Right ventricle myocardium inferior (tissue), 1 donor: ENCODE measurements at places on chromosomes 4 and X. TPM values are rescaled to one million over a fixed set of nuclear protein-coding genes. Genes with fewer than 3 reads are reported as not detected.

GRCh38 chr4:95061220-95061619 is 303.5 kb downstream of the BMPR1B start:
- DNase-seq: no peak

MAGEE2 gene
- 0.16 TPM for total RNA-seq

- no peak for DNase-seq
These were observed 514.9 kb upstream of the LCORL start for GRCh38 chr4:18536428-18536827.

DNA sequence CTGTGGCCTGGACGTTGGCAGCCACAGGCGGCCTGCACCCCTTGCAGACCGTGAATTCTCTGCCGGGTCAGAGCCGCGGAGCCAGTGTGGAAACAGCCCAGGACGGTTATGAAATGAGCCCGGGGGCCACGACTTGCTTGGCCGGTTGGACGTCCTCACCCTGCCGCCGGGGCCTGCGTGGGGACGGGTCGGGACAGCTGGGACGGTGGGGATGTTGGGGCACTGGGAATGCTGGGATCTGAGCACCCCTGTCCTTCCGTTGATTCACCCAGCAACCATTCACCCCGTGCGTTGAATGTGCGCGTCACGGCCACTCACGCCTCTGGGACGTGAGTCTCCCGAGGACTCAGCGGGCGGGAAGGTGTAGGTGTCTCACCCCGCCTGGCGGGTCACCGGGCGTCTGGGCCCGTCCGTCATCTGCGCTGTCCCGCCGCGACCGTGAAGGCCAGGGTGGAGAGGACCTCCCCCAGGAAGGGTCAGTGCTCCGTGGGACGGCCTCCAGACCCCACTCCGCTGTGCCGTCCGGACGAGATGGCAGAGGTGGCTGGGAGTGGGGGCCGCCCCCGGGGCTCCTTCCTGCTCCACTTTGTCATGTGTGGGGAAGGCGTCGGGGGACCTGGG is 4.5 kb upstream of the PLCXD1 start:
- no peak for DNase-seq

GRCh38 chrX:9770319-9770718 is 4.7 kb upstream of the GPR143 start:
- DNase-seq: no peak

XK gene
- total RNA-seq: 8.7 TPM

PLCXD1 gene
- 6.1 TPM for total RNA-seq

MTTP gene
- 3.9 TPM for total RNA-seq

DNA sequence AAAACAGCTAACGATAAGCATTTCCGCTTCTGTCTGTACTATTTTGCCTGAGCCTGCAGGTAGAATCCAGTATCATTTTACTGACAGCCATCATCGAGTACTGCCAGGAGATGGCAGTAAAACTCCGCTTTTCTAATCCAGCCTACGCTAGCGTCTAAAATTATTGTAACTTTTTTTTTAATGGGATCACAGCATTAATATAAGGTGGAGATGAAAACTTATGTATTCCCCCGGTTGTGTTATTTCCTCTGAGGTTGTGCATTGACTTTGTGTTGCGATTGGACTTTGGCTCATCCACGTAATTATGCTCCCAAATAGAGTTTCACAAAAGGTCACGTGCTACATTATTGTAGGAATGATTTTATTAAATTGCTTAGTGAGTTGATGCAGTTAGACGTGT is 248.1 kb downstream of the C4orf33 start:
- no peak for DNase-seq

DNA sequence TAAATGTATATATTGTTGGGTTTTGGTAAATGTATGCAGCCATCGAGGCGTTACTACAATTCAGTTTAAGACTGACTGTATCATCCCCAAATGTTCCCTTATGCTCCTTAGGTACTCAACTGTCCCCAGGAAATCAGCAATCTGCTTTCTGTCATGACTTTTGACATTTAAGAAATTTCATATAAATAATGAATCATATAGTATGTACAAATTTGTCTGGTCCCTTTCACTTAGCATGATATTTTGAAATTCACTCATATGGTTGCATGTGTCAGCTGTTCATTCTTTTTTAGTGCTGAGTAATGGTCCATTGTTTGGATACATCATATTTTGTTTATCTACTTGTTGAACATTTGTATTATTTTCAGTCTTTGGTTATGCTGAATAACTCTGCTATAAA is 218.8 kb downstream of the C4orf33 start:
- no peak for DNase-seq

- DNase-seq: peak; percentile 30
These were observed 671.5 kb upstream of the GRIA3 start for GRCh38 chrX:122512561-122513072.

GRCh38 chrX:91080822-91081221 is 353.8 kb upstream of the PABPC5 start:
- DNase-seq: no peak

ADH7 gene
- not detected for total RNA-seq

- no peak for DNase-seq
These were observed 65.5 kb upstream of the TRIM2 start for GRCh38 chr4:153138736-153139135.

DNA sequence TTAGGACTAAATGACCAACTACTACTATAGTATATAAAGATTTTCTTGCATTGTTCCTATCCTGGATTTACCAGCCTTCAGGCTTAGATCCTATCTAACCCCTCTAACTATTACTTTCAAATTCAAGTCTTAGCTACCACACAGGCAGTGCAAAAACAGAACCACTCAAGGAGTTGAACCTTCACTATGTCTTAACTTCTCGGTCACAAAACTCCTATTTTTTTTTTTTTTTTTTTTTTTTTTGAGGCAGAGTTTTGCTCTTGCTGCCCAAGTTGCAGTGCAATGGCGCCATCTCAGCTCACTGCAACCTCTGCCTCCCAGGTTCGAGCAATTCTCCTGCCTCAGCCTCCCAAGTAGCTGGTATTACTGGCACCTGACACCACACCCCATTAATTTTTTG is 6.3 kb upstream of the FAM200B start:
- DNase-seq: no peak

MXRA5 gene
- total RNA-seq: 2.1 TPM

- DNase-seq: no peak
These were observed 381.9 kb downstream of the IL1RAPL1 start for GRCh38 chrX:28969126-28969525.

GRCh38 chrX:13485167-13485566 is 84.2 kb upstream of the EGFL6 start:
- no peak for DNase-seq

CCDC149 gene
- total RNA-seq: 11.4 TPM

GRCh38 chr4:54929459-54929858 is 195.9 kb downstream of the KDR start:
- DNase-seq: no peak

DNA sequence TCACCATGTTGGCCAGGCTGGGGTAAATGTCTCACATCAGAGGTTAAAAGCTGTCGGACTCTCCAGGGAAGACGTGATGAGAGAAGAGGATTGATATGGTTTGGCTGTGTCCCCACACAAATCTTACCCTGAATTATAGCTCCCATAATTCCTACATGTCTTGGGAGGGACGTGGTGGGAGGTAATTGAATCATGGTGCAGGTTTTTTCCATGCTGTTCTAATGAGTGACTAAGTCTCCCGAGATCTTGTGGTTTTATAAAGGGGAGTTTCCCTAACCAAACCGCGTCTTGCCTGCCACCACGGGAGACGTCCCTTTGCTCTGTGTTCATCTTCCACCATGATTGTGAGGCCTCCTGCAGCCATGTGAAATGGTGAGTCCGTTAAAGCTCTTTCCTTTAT is 64.4 kb downstream of the ASMT start:
- DNase-seq: no peak

DNA sequence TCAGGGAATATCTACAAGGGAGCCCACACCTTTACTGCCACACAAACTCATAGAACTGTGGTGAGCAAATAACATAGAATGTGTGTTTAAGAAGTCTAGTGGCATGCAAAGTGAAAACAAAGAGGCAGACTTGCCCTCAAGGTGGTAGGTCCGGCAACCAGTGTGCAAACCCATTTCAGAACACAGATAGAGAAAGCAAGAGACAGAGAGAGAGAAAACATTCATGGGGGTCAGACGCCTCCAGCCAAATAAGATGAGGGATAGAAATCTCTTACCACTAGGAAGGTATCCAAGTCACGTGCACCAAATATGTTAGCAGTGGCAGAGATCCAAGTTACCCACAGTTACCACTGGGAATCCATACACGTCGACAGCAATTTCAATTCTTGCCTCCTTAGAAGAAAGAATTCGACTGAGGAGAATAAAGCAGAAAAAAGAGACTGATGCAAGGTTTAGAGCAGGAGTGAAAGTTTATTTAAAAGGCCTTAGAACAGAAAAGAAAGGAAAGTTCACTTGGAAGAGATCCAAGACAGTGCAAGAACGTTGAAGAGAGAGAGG is 252.8 kb downstream of the NAP1L3 start:
- no peak for DNase-seq

DACH2 gene
- not detected for total RNA-seq

DNA sequence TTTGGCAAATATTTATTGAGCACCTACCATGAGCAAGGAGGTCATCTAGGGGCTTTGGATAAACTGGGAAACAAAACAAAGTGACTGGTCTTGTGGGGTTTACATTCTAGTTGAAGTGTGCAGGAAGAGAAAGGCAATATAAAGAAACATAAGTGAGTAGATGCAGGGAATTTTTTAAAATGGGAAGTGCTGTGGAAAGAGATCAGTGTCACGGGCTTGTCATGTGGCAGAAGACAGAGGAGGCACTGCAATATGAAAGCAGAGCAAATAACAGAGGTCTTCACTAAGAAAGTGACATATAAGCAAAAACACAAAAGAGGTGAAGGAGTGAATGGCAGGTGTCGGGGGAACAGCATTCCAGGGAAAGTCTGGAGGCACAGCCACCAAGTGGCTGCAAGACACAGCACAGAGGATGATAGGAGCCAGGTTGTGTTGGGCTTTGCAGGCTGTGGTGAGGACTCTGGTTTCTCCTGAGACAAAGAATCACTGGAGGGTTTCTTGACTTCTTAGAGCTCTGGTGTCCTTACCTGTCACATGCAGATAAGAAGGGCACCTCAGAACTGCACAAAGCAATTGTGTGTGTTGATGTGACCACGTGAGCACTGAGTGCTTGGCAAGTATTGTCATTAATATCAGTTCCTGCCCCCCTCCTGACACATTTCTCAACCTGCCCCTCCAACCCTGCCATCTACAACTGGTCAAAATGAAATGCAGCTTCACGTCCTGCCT is 143.5 kb downstream of the TSPAN5 start:
- no peak for DNase-seq

DNA sequence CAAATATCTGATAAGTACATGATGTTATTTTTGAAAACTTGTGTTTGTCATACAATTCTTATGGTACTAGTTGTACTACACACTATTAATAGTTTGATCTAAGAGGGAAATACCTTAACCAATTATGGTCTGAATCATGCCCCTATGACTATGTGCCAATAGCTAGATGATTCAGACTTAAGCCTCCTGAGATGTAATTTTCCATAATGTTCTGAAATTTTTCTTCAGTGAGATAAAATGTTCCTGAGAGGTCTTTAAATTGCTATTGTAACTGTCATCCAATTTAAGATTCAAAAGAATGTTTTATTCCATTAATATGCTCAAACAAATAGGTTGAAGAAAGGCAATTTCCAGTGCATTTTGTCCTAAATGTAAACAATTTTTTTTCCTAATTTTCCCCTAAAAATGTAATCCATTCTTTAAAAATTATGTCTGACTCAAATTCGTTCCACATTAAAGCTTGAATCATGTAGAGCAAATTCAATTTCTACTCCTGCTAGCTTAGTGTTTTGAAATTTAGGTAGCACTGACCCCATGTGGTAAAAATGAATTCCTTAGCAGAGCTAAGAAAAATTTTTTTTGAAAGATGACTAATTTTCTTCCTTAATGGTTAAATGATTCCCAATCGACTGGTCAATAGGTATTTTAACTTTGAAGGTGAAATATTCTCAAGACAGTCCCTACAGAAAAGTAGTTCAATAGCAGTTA is 49.1 kb downstream of the APOOL start:
- no peak for DNase-seq

HNRNPH2 gene
- total RNA-seq: 53.5 TPM

DNA sequence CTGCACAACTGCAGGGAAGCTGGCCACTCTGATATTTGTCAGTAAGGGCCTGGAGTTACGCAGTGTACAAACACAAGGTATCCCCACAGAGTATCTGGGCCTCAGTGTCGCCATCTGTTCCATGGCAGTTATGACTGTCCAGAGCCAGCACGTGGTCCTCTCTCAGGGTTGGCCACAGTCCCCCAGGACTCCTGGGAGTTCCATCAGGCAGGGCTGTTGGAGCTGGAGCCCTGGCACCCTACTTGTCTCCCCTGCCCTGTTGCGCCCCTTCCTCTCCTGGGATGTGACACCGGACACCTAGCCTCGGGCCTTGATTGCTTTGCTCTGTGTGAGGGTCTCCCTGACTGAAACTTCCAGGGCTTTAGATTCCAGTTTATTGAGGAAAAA is 8.4 kb downstream of the HTRA3 start:
- DNase-seq: peak; percentile 65

- DNase-seq: no peak
These were observed 421.9 kb upstream of the DIPK2B start for GRCh38 chrX:45622538-45622937.

- no peak for DNase-seq
These were observed 106.7 kb downstream of the KIT start for GRCh38 chr4:54764476-54764875.

DNA sequence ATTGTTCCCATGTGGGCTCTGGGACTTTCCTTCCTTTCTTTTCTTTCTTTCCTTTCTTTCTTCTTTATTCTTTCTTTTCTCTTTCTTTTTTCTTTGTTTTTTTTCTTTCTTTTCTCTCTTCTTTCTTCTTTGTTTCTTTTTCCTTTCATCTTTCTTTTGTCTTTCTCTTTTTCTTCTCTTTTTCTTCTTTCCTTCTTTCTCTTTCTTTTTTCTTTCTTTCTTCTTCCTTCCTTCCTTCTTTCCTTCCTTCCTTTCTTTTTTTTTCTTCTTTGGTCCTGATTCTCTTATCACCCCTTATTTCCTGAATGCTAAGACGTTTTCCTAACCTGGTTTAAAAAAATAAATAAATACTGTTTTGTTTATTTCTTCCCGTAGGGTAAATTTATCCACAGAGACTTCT is 93.2 kb downstream of the CRLF2 start:
- DNase-seq: no peak

DNA sequence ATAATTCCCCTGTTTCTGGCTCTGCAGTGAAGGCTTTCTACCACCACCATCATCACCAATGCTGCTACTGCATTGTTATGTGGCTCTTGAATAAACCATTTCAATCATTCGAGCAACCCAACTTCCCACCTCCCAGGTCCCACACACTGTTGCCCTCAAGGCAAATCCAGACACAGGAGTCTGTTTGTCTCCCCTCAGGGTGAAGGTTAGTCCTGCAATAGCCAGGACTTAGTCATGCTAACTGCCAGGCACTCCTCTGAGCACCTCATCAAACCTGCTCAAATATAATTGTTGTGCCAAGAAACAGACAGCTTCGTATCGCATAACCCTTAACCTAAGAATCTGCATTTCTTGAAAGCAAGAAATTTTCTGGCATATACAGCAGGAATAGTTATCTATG is 213.2 kb downstream of the KDR start:
- no peak for DNase-seq
